ENCODE measurements at places on chromosomes 2 and 18. TPM values are rescaled to one million over a fixed set of nuclear protein-coding genes. Genes with fewer than 3 reads are reported as not detected.

GRCh38 chr2:174326161-174327020 is 8.4 kb upstream of the SP9 start:
- DNase-seq = peak; percentile 84

DNA sequence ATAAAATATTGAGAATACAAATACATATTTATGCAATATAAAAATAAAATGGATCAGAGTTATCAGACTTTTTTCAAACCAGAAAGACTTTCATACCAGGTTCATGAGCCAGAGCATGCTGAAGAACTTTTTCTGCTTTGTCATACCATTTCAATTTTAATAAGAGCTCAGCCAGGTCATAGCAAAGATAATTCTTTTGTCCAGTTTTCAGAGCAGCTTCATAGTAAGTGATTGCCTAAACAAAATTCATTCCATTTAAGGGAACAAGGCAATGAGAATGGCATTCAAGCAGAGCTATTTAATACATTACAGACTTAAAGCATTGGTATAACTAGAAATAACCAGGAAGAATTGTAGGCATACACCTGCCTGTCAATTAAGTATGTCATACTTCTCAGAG is 42.3 kb downstream of the TTC21B start:
- no peak for DNase-seq

The IL36G gene
- total RNA-seq = not detected

GRCh38 chr2:11118761-11119160 is 36.5 kb upstream of the SLC66A3 start:
- no peak for DNase-seq

The STARD6 gene
- total RNA-seq = not detected

DNA sequence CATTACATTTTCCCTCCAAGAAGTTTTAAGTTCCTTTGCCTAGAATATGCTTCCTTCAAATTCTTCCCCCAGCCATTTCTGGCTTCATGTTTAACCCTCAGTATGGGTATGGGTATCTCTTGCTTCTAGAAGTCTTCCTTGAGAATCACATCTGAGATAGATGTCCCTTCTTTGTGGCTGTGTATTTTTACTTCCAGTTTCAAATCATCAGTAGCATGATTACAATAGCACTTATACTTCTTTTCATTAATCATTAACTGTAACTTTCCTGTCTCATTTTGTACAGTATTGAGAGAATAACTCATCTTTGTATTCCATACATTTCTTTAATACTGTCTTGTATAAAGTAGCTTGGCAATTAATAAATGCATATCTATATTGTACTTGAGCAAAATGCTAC is 17.3 kb upstream of the PDE1A start:
- no peak for DNase-seq

- no peak for DNase-seq
Measured at GRCh38 chr2:27435628-27436027, 6.6 kb upstream of the KRTCAP3 start.

- DNase-seq = peak; percentile 91
Measured at GRCh38 chr2:174787487-174788205, 23.4 kb upstream of the CHRNA1 start.

DNA sequence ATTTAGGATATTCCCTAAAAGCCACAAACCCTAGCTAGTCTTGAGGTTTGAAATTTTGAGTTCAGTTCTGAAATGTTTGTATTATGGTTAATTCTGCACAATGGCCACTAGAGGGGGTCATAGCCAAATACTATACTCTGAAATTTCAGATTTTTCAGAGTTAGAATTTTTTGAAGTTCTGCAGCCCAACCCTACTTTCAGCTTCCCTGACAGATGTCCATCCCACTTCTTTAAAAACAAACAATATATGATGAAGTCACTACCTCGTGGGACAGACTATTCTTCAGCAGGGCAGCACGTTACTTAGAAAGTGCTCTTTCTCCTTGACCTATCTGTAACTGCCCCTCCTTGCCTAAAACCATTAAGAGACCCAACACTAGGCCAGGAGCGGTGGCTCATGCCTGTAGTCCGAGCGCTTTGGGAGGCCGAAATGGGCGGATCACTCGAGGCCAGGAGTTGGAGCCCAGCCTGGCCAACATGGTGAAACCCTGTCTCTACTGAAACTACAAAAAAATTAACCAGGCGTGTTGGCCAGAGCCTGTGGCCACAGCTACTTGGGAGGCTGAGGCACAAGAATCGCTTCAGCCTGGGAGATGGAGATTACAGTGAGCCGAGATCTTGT is 48.2 kb upstream of the PAPOLG start:
- DNase-seq = no peak

- DNase-seq = no peak
Measured at GRCh38 chr2:84865181-84865783, 15.6 kb downstream of the TRABD2A start.

GRCh38 chr2:222290401-222290735 is 8.4 kb downstream of the PAX3 start:
- no peak for DNase-seq

The ANTXR1 gene
- total RNA-seq = 44.3 TPM

The GPAT2 gene
- 0.63 TPM for total RNA-seq

DNA sequence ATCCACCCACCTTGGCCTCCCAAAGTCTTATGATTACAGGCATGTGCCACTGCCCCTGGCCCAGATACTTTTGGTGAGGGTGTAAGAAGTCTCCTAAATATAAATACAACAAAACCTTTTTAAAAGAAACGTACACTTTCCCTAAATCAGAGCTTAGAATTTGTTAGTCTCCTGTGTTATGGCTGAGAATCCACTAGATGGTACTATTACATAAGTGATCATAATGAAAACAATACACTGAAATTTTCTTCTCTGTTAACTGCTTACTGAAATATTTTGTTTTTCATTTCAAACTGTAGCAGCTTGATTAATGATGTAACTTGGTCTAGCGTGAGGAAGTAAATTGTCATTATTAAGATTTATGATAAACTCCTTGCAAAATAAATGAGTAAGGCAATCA is 74.8 kb upstream of the FAM98A start:
- no peak for DNase-seq

DNA sequence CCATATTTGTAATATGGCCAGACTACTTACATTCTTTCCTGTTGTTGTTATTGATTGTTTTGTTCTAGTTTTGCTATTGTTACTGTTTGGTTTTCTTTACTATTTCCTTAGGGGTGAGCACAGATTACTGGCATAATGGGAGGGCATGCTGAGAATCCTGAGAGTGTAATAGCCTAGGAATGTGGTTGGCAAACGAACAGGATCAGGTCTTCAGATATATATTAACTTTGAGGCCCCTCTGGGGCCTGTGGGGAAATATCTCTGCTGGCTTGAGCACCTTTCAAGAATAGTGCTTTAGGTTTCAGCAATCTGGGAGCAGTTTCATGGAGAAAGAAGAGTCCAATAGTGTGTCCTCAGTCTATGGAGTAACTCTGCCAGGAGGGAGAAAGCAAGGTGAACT is 144.4 kb downstream of the THSD7B start:
- DNase-seq = no peak

The DSG2 gene
- 138 TPM for total RNA-seq

The NGEF gene
- 3.2 TPM for total RNA-seq

DNA sequence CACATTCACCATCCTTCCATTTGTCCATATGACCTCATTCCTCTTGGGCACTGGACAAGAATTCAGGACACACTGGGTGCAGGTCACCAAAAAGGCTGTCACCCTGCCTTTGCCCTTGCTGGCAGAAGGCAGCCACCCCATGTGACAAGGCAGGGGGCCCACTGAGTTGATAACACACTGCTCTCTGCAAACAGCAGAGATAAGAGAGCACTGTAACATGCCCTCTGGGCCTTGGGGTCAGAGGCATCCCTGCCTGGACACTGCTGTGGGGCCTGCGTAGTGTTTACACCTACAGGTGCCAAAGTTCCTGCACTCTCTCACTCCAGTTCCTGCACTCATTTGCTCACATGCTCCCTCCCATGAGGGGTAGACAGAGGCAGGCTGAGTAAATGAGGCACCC is 344.7 kb upstream of the TCF4 start:
- DNase-seq = no peak

GRCh38 chr2:28695245-28695647 is 56.4 kb upstream of the PPP1CB start:
- DNase-seq = no peak

DNA sequence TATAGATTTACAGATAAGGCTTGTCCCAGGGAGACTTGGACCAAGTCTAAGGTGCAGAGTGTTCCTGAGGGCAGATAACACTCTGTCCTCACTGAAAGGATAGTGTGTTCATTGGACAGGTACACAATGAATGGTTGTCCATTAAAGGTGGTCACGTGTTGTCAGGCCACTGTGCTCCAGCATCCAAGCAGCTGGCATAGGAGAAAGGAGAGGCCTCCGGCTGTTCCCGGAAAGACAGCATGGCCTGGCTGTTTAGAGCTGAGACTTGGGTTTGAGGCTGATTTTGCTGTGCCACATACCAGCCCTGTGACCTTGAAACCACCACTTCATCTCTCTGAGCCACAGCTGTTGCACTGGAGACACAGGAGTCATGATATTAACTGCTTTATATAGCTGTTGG is 19.6 kb upstream of the SULT1C3 start:
- DNase-seq = no peak

The KHK gene
- 20.5 TPM for total RNA-seq

- DNase-seq = no peak
Measured at GRCh38 chr2:59073286-59073685, 832.2 kb upstream of the FANCL start.

DNA sequence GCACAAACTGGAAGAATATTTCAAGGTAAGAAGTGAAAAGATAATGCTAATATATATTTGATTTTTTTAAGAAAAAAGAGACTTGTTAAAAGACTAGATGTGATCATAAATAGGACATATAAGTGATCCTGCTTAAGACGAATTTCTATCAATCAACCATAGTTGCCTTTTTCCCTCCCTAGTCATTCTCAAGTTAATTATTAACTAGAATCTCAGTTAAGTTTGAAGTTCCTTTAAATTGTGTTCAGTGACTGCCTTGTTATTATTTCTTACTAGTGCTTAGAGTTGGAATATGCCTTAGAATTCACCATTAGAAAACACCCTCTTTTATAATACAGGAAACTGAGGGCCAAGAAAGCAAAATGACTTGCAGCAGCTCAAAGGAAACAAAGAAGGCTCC is 141.5 kb upstream of the SP5 start:
- no peak for DNase-seq

DNA sequence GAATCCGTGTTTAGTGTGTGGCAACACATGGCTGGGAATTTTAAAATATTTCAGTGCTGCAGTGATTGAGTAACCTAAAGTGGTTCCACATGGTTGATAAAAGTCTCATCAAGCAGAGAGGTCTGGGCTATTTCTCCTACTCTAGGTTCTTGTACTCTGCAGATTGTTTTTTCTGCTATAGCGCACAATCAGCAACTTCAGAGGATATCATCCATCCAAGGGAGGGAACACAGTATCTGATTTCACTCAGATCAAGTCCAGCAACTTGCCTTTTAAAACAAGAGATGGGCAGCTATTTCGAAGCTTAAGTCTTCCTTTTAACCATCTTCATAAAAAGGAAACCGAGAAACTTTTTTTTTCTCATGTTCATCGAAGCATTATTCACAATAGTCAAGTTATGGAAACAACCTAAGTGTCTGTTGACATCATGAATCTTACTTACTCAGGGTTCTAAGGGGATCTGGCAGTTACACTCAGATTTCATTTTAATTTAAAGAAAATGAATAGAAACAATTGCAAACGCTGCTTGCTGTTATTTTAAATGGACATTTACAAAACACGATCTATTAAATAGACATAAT is 172.7 kb upstream of the TRIB2 start:
- DNase-seq = no peak

The KCNIP3 gene
- total RNA-seq = 1.9 TPM

- no peak for DNase-seq
Measured at GRCh38 chr2:232300894-232301387, 77.6 kb upstream of the ALPP start.

DNA sequence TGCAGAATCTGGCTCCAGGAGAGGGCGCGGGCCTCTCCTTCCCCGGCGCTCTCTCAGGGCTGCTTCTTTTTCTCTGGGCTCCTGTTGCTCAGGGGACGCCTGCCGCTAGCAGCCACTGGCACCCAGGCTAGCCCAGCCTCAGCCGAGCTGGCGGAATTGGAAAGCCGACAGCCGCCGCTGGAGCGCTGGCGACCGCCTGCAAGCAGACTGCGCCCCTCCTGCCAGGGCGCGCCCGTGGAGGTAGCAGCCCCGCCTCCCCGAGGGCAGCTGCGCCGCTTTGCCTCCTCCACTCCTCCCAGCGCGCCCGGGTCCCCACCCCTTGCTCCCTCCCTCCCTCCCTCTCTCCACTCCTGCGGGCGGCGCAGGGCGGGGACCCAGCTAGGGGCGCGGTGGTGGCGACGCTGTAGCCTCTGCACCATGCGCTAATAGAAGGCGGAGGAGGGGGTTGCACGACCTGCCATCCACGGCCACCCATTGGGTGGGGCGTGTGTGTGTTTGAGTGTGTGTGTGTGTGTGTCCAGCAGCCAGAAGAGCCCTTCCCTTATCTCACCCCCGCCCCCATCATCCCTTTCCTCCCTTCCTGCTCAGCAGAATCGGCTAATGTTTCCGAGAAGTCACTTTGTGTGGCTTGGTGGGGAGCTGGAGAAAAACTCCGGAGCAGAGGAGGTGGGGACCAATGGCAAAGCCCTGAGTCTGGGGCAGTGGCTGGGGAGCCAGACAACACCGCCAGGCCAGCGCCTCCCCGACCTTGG is at the start of gene SCN9A:
SCN9A (minus strand) TSS at position 209 of the 752 bp plus-strand sequence. CDS start 64,188 bp downstream, outside the sequence.
- DNase-seq = peak; percentile 85

DNA sequence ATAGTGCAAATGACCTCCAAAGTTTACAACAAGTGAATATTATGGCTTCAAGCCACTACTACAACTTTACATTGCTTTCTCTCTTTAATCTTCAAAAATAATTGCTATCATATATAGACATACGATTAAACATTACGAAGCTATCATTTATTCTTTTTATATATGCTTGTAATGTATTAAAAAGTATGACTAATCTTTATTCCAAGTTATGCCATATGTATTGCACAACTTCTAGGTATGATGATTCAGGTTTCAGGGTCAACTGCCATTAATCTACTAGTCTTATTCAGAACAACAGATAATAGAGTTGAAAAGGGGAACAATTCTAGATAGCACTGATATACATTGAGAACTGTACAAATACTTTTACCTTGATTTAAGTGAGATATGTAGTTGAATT is 506.2 kb upstream of the TMEFF2 start:
- DNase-seq = no peak

The MAIP1 gene
- total RNA-seq = 28.5 TPM

GRCh38 chr2:200211643-200212042 is 94.8 kb upstream of the SPATS2L start:
- no peak for DNase-seq

DNA sequence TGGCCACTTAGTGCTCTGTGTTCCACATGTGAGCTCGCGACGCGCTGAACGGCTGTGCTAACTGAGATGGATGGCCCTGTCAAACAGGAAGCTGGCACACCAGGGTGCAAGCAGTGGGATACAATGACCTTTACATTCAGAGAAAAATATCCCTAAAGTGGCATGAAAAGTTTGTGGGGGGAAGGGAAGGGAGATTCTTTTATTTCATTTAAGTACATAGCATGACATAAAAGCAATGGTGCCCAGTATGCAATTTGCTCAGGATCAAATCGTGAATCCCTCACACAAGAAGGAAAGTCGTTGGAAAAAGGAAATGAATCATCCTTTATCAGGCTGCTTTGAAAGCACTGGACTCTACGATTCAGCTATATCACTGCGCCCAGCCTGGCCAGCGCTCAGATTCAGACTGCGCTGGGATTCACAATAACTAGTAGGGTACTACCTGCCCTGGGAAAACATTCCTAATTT is 26.0 kb downstream of the SATB2 start:
- no peak for DNase-seq
